ENCODE measurements at places on chromosomes 1 and 21.

GRCh38 chr1:92784021-92784638 is 778 bp downstream of the EVI5 start:
- DNase-seq, result peak; percentile 47

DNA sequence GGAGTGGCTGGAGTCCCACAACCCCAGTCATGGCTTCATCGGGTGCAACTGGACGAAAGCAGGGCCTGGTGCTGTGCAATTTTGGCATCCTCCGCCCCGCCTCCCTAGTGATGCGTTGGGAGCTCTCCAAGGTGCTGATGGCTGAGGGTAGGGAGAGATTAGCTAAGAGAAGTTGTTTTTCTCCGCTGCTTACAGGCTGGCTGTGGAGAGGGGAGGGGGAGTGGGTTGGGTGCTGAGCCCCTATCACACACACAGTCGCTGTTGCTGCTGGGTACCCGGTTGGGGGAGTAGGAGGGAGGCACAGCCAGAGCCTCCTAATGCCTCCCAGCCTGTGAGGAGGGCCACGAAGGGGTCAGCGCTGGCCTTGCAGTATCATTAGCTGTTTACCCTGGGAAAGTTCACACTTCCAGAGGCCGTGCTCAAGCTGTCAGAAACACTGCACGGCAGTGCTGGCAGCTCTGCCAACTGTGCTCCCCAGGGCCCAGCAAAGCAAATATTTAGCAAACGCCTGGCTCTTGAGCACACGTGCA is 110.0 kb downstream of the GRIK3 start:
- peak; percentile 44 for DNase-seq

GRCh38 chr1:211287218-211287617 is 28.1 kb downstream of the RCOR3 start:
- DNase-seq, result no peak

DNA sequence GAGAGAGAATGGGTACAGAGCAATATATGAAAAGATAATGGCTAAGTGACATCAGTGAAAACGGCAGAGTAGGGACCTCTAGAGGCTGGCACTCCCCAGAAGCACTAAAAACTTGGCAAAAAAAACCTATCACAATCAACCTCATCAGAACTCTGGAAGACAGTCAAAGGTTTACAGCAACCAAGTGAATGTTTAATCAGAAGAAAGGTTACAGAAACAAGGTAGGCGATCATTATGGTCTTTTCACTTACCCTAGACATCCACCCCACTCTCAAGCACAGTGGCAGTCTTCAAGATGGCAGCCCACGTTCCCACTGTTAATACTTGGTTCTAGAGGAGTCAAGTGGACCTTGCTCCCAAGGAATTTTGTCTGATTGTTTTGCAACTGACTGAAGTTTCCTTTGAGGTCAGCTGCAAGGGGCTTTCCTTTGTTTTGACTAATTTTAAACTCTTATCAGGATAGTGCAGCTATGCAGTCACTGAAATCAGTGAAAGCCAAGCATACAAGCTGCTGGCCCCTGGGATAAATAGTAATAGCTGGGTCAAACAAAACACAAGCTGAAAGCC is 7.2 kb downstream of the KIFAP3 start:
- DNase-seq, result no peak

DNA sequence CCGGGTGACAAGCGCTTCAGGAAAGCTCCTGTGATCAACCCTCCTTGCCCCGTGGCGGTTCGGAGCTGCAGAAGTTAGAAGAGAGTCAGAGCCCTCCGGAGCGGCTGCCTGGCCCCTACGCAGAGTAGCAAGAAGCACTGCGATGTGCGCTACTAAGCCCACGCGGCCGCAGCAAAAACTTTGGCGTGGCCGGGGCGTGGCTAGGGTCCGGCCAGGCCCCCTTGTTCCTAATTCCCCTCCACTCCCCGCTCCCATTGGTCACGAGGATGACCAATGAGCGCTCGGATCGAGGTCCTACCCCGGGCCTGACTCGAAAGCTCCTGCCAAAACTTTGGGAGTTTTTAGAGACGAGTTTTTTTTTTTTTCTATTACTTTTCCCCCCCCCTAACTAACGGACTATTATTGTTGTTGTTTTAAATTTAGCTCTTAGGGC is at the start of gene HLX:
Gene HLX (plus strand): TSS at position 368 of the 433 bp plus-strand sequence. CDS start 415 bp downstream, outside the sequence.
- no peak for DNase-seq

Data from Jurkat, Clone E6-1 (cell line).